ENCODE measurements at places on chromosomes 5 and 9.

GRCh38 chr9:37085233-37085632 lies 35.1 kb upstream of the ZCCHC7 start:
- no peak for DNase-seq

GRCh38 chr5:60330236-60330635 lies 369.7 kb downstream of the DEPDC1B start:
- DNase-seq = no peak

GRCh38 chr9:113343732-113344231 lies 3.7 kb upstream of the WDR31 start:
- DNase-seq = no peak

DNA sequence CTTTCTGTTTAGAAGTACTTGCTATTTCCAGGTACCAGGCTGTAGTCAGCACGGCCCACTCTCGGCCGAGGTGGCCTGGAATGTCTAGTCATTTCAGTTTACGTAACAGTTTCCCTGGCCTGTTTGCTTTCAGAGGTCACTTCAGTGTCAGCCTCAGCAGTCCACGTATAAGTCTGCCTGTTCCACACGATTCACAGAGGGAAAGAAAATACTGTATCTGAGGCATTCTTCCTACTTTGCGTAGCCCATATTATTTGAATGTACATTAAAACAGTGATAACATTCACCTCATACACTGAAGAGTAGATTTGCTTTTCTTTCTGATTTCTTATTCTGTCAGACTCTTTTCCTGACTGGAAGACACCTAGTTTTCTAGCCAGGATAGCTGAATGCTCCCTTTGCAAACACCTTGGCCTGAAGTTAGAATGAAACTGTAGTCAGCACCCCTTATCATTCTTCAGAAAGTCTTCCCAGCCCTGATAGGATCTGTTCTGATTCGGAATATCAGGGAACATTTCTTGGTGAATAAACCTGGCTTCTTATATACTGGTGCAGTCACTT lies 140.9 kb downstream of the AOPEP start:
- DNase-seq = no peak

GRCh38 chr5:133322743-133323142 lies 270.9 kb downstream of the HSPA4 start:
- DNase-seq = no peak

DNA sequence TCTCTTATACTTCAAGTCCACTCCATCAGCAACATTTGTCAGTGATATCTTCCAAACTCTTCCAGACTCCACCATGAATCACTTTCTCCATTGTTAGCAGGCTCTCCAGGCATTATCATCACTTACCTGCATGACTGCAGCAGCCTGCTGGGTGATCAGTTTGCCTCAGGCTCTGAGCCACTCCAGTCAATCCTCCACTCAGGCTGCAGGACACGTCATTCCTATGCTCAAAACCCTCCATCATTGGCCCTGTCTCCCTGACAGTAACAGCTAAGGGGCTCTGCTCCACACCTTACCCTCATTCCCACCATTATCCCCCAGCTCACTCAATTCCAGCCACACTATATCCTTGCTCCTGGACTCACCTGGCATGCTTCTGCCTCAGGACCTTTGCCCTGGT lies 10.7 kb downstream of the DIRAS2 start:
- no peak for DNase-seq

DNA sequence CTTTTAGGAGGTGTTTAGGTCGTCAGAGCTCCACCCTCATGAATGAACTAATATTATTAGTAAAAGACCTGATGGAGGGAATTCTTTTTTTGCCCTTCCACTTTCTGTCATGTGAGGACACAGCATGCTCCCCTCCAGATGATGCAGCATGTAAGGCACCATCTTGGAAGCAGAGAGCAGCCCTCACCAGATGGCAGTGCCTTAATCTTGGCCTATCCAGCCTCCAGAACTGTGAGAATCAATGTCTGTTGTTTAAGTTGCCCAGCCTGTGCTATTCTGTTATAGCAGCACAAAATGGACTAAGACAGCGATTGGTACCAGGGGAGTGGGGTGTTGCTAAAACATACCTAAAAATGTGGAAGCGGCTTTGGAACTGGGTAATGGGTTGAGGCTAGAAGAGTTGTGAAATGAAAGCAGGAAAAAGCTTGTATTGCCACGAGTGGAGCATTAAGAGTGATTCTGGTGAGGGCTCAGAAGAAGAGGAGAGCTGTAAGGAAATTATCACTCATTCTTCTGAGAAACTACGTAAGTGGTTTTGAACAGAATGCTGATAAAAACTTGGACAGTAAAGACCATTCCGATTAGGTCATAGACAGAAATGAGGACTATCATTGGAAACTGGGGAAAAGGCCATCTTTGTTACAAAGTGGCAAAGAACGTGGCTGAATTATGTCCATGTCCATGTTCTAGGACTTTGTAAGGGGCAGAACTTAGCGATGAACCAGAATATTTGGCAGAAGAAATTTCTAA lies 28.6 kb downstream of the PTPDC1 start:
- no peak for DNase-seq

- no peak for DNase-seq
These were observed 32.7 kb downstream of the PRRT1B start for GRCh38 chr9:131578021-131578420.

GRCh38 chr9:135663451-135663770 lies 302 bp downstream of the LCN9 start:
- DNase-seq = no peak

GRCh38 chr5:150999704-151000442 lies 20.5 kb upstream of the GPX3 start:
- no peak for DNase-seq

DNA sequence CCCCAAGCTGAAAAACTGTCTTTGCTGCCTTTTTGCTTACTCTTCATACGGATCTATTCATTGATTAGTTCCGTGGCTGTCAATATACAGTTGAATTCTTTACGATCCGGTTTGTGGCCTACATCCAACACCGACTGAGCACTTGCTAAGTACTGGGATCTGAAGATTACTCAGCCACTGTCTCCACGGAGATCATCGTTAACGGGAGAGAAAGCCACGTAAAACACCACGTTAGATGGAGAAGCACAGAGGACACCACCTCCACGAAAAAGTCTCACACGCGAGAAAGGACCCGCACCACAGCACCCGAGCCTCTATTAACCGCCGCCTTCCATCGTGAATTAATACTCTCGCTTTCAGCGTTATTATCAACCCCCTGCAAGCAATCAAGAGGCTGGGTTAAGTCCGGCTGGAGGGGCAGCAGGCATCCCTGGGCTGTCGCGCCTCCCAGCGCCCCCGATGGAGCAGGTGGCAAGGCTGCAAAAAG lies 650 bp downstream of the ELP1 start:
- no peak for DNase-seq

- DNase-seq = no peak
These were observed 8.1 kb upstream of the PTPN3 start for GRCh38 chr9:109506097-109506712.

DNA sequence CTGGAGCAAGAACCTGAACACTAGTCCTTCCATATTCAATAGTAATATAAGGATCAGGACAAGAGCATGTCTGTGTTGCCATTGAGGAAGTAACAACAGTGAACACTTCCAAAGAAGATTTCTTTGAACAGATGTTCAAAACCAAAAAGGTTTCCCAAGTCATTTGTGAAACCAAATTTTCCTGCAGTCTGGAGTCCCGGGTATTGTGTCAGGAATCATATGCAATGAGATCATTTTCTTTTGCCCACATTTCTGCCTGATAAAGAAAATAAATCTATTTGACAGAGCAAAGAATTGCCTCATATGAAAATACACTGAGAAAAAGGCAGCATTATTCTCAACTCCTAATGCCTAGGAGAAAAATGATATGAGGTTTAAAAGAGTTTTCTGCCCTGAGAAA lies 151.7 kb downstream of the SNX18 start:
- DNase-seq = no peak

GRCh38 chr9:93826209-93826608 lies 128.9 kb downstream of the BARX1 start:
- no peak for DNase-seq

DNA sequence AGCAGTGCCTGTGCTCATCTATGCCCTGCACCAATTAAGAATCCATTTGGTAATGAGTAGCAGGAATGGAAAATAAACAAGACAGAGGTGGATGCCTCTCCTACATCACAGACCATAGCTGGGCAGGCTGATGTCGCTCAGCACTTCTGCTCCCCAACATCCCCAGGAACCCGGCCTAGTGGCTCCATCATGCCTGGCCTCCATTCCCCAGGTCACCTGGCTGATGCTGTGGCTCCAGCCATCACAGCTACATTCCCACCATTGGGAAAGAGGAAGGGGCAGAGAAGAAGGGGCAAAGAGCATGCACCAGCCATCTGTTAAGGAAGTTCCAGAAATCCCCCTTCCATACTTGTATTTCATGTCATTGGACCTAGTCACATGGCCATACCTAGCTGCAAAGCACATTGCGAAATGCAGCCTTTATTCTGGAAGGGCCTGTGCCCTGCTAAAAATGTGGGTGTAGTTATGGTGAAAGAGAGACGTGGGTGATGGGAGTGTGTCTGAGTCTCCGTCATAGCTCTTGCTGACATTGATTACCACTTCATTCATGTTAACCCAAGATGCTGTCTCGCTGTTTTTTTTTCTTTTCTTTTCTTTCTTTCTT lies 86.1 kb upstream of the ADAMTS2 start:
- no peak for DNase-seq

DNA sequence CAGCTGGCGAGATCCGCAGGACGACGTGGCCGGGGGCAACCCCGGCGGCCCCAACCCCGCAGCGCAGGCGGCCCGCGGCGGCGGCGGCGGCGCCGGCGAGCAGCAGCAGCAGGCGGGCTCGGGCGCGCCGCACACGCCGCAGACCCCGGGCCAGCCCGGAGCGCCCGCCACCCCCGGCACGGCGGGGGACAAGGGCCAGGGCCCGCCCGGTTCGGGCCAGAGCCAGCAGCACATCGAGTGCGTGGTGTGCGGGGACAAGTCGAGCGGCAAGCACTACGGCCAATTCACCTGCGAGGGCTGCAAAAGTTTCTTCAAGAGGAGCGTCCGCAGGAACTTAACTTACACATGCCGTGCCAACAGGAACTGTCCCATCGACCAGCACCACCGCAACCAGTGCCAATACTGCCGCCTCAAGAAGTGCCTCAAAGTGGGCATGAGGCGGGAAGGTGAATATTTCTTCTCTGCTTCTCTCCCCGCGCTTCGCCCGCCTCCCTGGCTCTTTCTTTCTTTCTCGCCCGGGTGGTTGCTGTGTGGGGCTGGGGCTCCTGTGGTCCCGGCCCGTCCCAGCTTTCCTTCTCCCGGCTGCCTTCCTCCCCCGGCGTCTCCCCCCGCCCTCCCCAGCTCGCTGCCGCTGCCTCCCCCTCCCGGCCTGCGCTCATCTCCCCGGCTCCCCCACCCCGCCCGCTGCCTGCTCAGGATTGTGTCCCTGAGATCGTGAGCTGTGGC lies 2.2 kb downstream of the NR2F1 start:
- peak; percentile 15 for DNase-seq

DNA sequence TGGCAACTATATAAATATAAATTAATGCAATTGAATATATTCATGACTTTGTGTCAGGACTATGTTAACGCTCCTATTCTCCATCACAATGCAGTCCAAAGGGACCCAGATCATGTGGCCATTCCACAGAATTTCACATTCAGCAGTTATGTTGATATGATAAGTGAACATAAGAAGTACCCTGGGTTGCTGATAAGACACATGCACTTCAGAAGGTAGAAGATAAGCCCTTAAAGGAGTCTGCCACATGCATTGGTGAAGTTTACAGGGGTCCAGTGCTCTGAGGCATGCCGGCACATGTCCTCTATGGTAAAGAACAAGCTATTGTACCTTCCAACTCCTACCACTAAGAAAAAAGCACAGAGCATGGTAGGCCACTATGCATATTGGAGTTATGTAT lies 76.4 kb downstream of the PHAX start:
- DNase-seq = no peak

GRCh38 chr5:78771260-78772205 lies 123.0 kb upstream of the LHFPL2 start:
- DNase-seq = no peak

GRCh38 chr9:108467161-108467560 lies 388.6 kb downstream of the ACTL7B start:
- DNase-seq = no peak

DNA sequence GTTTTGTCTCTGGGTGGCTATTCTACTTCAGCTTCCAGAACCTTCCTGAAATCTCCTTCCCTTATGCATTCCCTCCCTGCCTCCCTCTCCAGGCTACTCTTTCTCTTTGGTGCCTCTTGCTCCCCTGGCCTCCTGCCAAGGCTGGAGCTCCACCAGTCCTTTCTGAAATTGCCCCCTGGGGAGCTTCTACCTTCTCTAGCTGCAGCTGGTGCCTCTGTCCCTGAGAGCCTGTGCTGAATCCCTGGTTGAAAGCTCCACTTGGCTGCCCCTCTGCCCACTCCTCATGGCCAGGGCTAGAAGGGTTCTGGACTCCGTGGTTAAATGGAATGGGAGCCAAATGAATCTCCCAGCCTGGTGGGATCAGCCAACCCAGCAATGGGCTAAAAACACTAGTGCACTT lies 80.1 kb downstream of the COL15A1 start:
- peak; percentile 14 for DNase-seq

DNA sequence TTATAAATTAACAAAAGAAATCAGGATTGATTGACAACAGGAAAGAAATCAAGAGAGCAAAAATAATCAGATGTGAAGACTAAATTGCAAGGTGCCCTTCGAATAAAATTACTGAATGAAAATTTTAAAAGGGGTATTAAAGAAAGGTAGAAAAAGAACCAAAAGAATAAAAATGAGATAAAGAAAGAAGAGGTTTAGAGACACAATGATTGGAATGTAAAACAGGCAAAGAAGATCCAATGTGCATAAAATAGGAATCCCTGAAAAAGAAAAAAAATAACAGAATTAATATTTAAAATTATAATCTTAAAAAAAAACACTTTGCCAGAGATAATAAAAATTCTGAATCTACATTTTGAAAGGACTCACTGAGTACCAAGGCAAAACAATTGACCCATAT lies 73.0 kb downstream of the AP3B1 start:
- no peak for DNase-seq

DNA sequence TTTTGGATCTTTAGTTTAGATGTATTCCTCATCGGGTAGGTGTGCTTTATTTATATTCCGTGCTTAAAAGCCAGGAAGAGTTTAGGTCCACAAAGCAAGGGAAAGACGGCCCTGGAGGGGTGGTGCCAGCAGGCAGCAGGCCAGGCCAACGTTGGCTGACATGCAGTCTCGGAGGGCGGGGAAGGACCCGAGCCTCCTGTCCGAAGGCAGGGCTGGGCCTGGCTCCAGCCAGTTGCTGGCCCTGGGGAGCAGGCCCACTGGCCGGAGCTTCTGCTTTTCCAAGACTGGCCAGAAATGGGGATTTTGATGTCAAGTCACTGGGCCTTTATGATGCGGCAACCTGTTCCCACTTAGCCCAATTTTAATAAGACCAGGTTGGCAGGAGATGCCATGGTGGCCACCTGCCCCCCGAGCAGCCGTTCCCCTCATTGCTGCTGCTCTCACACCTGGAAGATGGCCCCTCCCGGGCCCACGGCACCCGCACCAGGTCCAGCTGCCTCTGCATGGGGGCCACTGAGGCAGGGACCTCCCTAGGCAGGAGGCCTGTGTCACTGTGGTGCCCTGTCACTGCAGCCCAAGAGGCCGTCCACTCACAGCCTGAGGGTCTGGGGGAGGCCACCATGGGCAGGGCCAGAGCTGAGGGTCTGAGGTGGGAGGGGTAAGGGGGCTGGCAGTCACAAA lies 23.2 kb downstream of the LPCAT1 start:
- DNase-seq = no peak

GRCh38 chr5:178667101-178667500 lies 40.3 kb upstream of the CLK4 start:
- DNase-seq = no peak
